Immature natural killer cell (primary cell): ENCODE measurements at places on chromosomes 3 and 15.

GRCh38 chr15:101496198-101496986 is 6.9 kb upstream of the PCSK6 start:
- H3K4me3 ChIP-seq = no peak overlapping the region
- peaks cover 14% of the 10 kb centered on the region for H3K27me3 ChIP-seq
- H3K27ac ChIP-seq = no peak overlapping the region
- peaks cover 3% of the 10 kb centered on the region for H3K4me1 ChIP-seq

DNA sequence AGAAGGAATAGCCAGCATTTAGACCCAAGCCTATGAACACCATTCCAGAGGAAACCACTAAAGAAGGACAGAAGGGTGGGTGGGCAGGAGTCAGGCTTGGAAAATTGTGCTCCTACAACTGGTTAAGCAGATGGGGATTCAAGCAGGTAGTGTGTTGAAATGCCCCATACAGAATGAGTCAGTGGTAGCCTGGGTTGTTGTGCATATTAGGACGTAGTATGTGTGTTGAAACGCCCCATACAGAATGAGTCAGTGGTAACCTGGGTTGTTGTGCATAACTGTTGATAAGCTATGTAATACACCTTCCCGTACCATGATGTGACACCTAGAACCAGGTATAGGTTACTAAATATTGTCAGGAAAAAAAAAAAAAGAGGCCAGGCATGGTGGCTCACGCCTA is 34.0 kb downstream of the MINDY4B start:
- no peaks in the 10 kb centered on the region for H3K4me1 ChIP-seq
- DNase-seq = no peak
- H3K27ac ChIP-seq = no peak overlapping the region
- H3K27me3 ChIP-seq = peaks cover 4% of the 10 kb centered on the region

- H3K36me3 ChIP-seq = no peaks in the 10 kb centered on the region
- H3K4me3 ChIP-seq = no peak overlapping the region
- no peaks in the 10 kb centered on the region for H3K4me1 ChIP-seq
- DNase-seq = no peak
- no peak overlapping the region for H3K27ac ChIP-seq
- H3K27me3 ChIP-seq = peaks cover 5% of the 10 kb centered on the region
These were observed 81.3 kb downstream of the PCSK6 start for GRCh38 chr15:101407966-101408775.

GRCh38 chr3:72821161-72821781 is 27.0 kb downstream of the SHQ1 start:
- DNase-seq = no peak
- no peak overlapping the region for H3K4me3 ChIP-seq
- peaks cover under 1% of the 10 kb centered on the region for H3K36me3 ChIP-seq
- H3K27me3 ChIP-seq = no peaks in the 10 kb centered on the region

DNA sequence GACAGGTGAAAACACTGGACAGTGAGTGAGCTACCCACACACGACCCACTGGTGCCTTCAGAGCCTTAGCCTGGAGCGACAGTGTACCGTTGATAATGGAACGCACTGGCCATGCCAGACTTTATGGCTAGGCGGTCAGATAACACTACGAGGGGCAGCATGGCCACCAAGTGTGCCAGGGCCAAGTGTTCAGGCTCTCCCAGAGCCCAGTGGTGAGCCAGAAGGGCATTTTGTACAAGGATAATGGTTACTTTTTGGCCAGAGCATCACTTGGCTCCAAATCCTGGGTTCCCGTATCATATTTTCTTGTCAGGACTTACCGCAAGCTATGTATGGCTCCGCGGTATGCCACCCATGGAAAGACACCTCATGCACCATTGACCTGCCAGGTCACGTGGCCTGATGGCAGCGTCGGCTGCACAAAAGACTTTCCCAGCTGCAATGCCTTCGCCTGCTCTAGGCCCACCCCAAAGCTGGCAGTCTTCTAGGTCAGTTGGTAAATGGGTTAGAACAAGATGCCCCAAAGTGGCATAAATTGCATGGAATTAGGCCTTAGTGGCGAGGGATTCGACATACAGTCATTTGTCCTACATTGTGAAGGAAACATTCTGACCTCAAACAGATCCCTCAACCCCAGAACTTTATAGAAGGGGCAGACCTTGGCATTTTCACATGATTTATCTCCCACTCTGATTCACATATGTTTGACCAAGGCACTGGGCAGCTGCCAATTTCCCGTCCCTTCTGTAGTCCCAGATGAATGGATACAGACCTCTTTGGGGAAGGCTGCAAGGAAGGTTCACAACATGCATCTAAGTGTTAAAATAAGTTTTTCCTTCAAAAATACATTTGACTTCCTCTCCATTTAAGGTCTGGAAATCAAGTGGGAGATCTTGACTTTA is 12.2 kb upstream of the SLC28A1 start:
- H3K36me3 ChIP-seq = no peaks in the 10 kb centered on the region
- peaks cover 3% of the 10 kb centered on the region for H3K27me3 ChIP-seq
- H3K4me3 ChIP-seq = no peak overlapping the region
- DNase-seq = no peak
- H3K4me1 ChIP-seq = no peaks in the 10 kb centered on the region
- no peak overlapping the region for H3K27ac ChIP-seq
